ENCODE measurements at places on chromosomes 11 and 22.

- DNase-seq, result no peak
These were observed 303.7 kb upstream of the ARHGAP42 start for GRCh38 chr11:100383357-100383865.

GRCh38 chr11:66190786-66191185 is 77.7 kb upstream of the RAB1B start:
- DNase-seq, result no peak

- no peak for DNase-seq
These were observed 6.3 kb downstream of the GLB1L2 start for GRCh38 chr11:134338068-134338467.

DNA sequence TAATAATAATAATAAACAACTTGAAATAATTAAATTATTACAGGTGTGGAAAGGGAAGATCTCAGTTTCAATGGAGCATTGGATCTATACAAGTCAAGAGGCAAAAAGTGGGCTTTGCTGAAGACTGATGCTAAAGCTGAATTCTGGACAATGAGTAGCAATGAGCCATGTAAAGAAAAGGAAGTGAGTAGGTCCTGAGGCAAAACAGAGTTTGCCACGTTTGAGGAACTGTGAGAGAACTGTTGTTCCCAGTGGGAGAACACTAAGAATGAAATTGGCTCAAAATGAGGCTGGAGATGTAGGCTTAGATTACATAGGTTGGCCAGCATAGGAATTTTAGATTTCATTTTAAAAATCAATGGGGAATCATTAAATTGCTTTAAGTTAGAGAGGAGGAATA is 33.9 kb upstream of the TEAD1 start:
- no peak for DNase-seq

GRCh38 chr11:91871791-91872190 is 352.8 kb upstream of the FAT3 start:
- DNase-seq, result no peak

GRCh38 chr22:47450876-47451475 is 688.5 kb downstream of the TBC1D22A start:
- no peak for DNase-seq

- DNase-seq, result no peak
These were observed 1.9 kb upstream of the SSH3 start for GRCh38 chr11:67301313-67301921.

DNA sequence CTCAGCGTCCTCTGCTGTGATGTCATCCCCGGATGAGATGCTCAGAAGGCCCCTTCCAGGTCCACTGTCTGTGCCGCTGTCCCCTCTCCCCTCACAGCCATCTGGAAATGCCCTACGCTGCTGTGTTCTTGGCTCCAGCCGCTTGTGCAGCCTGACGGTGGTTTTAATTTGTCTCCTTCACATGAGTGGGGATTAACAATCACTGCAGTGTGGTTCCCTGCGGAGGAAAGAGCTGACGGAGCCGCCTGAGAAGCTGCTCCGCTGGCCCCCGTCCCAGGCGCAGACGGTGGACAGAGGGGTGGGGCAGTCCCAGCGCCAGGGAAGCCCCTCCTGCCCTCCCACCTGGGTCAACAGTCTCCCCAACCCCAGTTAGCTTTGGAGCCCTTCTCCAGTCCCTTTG is 67.5 kb upstream of the PHF21B start:
- DNase-seq, result no peak

DNA sequence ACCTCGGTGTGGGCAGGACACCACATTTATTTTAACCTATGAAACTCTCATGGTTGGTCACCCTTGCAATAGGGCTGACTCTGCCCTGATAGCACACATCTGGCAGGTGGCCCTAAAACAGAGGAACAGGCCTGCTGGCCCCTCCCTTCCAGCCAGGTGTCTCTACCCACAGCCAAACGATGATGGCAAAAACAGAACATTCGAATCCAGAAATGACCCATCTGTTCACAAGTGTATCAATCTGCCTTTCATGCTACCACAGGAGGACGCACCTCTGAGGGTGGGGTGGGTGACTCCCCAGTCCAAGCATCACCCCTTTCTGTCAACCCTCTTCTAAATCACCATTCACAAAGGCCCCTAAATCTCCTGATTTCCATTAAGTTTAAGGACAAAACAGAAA is 118.1 kb downstream of the ETS1 start:
- DNase-seq, result peak; percentile 57

DNA sequence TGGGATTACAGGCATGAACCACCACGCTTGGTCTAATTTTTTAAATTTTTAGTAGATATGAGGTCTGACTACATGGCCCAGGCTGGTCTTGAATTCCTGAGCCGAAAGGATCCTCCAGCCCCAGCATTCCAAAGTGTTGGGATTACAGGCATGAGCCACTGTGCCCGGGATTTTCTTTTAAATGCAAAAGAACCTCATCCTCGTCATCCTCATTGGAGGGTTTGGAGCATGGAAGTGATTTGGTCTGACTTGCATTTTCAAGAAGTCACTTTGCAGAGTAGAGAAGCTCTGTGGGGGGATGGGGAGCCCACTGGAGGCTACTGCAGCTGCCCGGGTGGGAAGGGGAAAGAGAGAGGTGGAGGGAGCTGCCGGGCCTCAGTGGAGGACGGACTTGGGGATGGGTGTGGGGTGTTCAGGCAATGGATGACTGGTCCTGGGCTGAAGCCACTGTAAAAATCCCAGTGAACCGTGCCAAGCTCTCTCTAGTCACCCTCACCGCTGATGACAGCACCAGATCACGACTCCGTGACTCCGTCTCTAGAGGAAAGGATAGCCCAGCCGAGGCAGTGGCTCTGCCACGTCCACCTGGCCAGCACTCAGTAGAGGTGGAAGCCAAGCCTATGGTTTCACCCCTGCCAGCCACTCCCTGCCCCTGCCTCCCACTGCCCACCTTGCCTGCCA is 32.8 kb upstream of the SLC22A12 start:
- no peak for DNase-seq

DNA sequence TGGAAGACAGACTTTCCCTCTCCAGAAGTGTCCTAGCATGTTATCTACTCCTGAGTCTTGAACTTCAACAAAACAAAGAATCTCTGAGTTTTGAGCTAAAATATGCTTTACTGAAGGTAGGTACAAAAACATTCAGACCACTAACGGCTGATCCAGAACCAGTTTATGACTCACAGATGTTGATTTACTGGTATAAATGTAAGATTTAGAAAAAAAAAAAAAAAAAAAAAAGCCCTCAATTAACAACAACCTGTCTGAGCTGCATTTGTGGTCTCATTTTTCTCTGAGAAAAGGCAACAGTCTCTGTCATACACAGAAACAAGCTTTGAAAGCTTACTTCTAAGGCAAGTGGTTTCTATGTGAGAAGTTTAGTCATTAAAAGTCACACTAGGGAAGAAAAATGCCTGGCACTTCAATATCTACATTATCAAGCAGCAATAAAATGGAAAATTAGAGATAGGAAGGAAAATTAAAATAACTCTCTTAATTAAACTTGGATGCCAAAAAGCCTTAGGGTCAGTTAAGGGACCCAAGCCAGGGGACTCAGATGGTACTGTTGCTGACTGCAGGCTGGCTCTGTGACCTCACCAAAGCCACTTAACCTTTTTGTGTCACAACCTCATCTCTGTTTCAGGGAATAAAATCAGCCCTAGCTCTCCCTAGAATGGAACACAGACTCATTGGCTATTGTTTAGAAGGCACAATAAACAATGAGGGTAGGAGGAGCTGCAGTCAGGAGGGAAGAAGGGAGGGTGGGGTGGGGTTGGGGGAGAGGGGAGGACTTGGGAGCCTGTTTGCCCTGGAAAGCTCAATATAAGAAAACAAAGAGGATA is 61.7 kb downstream of the ETS1 start:
- no peak for DNase-seq

DNA sequence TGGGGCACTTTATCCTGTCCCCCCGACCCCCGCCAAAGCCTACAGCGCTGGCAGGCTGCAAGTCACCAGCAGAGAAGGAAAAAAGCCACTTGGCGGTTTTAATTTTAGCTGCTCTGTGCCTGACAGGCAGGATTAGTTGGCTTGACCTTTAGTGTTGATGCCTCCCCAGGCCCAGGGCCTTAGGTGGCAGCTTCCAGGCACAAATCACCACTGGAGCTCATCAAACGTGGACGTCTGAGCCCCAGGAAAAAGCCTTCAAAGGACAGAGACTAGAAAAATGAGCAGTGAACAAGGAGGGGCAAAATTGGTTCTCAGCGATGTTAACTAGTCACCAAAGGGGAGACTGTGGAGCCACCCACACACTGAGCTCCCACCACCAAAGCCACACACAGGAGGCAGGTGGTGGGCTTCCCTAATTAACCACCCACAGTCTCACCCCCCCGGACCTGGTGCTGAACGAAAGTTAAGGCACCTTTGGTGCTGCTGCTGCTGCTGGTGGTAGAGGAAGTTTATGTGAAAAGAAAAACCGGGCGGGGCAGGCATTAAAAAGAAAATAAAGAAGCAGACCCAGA is 4.4 kb upstream of the PYGM start:
- peak; percentile 71 for DNase-seq

GRCh38 chr11:34458525-34458924 is 19.8 kb downstream of the CAT start:
- DNase-seq, result no peak

- DNase-seq, result no peak
These were observed 12.0 kb upstream of the NXPE1 start for GRCh38 chr11:114571712-114572111.

DNA sequence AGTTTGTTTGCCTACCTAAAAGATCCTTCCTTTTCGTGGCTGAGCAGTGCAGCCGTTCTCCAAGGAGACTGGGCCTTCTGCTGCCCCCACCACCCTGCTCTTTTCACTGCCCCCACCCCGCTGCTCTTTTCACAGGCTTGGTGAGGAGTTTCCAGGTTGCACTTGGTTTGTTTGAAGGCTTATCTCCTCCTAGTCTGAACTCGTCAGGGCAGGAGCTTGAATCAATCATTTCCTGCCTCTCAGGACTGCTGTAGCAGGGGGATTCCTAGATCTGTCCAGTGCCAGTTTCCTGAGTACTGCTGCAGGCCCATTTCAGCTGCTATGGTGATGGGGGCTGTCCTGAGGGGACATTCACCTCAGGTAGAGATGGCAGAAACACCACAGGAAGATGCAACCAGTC is 10.0 kb downstream of the MED15 start:
- no peak for DNase-seq

- no peak for DNase-seq
These were observed 60.7 kb downstream of the TTC17 start for GRCh38 chr11:43419460-43419859.

- DNase-seq, result no peak
These were observed 51.3 kb downstream of the KIRREL3 start for GRCh38 chr11:126949066-126949891.

- no peak for DNase-seq
These were observed 39.9 kb downstream of the SERGEF start for GRCh38 chr11:17972987-17973386.

DNA sequence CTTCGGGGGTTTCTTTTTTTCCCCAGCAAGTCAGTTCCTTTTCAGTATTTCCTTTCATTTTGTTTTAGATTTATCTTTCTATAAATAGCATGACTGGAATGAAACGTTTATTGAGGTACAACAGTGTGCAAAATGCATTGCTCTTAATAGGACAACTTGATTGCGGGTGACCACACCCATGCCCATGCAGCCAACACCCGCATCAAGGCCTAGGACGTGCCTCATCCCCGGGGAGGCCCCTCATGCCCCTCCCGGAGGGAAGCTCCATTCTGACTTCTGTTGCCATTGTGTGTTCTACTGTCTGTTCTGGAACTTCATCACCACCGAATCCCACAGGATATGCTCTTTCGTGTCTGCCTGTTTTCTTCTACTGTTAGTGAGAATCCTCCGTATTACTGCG is 82.2 kb downstream of the RPS6KA4 start:
- DNase-seq, result no peak

GRCh38 chr11:85647604-85648299 is at the start of gene TMEM126A:
Gene TMEM126A, plus strand, starts transcription at chr11:85647967. Its CDS starts 2,289 bp downstream, at chr11:85650256.
- DNase-seq, result peak; percentile 85

DNA sequence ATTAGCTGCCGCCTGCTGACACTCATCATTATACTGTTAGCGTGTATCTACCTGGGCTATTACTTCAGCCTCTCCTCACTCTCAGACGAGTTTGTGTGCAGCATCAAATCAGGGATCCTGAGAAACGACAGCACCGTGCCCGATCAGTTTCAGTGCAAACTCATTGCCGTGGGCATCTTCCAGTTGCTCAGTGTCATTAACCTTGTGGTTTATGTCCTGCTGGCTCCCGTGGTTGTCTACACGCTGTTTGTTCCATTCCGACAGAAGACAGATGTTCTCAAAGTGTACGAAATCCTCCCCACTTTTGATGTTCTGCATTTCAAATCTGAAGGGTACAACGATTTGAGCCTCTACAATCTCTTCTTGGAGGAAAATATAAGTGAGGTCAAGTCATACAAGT is 51.1 kb downstream of the PANX1 start:
- no peak for DNase-seq

DNA sequence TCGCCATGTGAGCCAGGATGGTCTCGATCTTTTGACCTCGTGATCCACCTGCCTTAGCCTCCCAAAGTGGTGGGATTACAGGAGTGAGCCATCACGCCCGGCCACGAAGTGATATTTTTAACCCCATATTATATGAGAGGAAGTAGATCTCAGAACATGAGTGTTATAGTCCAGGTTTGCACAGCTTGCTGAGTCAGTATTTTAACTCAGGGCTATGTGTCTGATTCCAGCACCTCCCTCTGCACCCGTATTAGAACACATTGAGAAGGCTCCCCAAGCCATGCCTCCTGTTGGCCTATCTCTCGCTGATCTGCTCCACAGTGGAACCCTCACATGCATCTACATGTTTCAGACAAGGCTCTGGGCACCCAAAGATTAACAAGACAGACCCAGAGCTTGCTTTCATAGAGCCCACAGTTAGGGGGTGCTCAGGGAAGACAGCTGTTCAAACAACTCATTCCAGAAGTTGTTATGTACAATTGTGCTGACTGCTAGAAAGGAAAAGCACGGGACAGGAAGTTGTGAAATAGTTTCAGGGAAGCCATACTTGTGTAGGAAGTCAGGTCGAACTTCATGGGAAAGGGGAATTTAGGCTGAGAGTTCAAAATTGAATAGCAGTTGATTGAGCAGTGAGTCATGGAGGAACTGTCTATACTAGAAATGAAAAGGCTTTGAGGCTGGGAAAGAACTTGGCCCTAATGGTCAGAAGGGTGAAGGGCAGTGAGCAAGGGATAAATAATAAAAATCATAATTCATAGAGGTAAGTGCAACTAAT is 49.3 kb upstream of the CLPB start:
- DNase-seq, result peak; percentile 26

GRCh38 chr11:105915021-105915420 is 107.0 kb downstream of the MSANTD4 start:
- no peak for DNase-seq

- DNase-seq, result no peak
These were observed 339.4 kb downstream of the MN1 start for GRCh38 chr22:27462190-27462589.

- no peak for DNase-seq
These were observed 213.7 kb upstream of the TBCEL start for GRCh38 chr11:120810251-120810650.

Data from CD4-positive, alpha-beta T cell treated with Interferon gamma for 1 hour (primary cell).